NCI-H82 (cell line): ENCODE measurements at places on chromosomes 13 and 19.

GRCh38 chr19:15418231-15418578 is 583 bp downstream of the AKAP8L start:
- peak; percentile 66 for DNase-seq

- DNase-seq = peak; percentile 43
Measured at GRCh38 chr13:99657848-99658260, 156.6 kb downstream of the TM9SF2 start.

DNA sequence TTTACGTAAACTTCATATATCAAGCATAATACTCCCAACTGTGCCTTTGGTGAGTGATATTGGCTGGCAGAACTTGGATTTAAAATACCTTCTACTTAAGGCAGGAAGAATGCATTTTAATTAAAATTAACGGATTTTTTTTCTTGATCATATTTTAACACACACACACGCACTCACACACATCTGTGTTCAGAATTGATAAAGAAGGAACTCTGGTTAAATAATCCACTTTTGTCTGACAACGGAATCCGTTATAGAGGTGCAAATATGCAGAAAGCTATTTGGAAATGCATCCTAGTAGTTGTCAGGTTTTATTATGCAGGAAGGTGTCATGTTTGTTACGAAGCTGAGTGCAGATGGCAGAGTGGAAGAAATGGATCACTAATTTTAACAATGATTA is 105.5 kb upstream of the ZNF536 start:
- no peak for DNase-seq

DNA sequence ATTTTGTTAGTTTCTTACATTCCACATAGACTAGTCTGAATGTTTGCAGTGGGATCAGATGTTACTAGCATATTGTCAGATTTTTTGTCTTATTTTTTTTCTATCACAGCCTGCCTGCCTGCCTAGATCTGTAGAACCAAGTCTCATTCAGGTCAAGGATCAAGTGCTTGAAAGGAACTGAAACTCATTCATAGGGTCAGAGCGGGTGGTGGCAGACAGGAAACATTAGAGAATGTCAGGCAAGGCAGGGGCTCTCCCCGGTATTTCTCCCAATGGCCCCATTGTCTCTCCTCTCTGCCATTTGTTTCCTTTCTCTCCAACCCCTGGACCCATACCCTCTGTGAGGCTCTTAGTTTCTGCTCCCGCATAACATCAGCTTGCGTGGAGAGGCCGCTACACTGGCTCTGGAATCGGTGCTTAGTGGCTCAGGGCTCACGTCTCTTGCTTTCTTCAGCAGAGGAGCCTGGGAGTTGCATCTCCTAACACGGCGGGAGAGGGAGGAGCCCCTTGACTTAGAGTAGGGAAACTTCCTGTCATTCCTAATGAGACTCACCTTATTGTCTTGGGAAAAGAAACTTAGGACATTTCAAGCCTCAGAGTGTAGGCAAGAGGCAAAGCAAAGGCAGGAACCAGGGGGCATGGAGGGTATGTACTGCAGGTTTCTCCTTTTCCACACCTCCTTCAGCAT is 35.6 kb upstream of the SPATA13 start:
- no peak for DNase-seq

GRCh38 chr13:114151031-114151430 is 18.6 kb upstream of the RASA3 start:
- DNase-seq = no peak

GRCh38 chr19:40221858-40222619 is 3.9 kb upstream of the TTC9B start:
- DNase-seq = peak; percentile 93

GRCh38 chr13:70714993-70715392 is 606.7 kb upstream of the KLHL1 start:
- DNase-seq = peak; percentile 31

DNA sequence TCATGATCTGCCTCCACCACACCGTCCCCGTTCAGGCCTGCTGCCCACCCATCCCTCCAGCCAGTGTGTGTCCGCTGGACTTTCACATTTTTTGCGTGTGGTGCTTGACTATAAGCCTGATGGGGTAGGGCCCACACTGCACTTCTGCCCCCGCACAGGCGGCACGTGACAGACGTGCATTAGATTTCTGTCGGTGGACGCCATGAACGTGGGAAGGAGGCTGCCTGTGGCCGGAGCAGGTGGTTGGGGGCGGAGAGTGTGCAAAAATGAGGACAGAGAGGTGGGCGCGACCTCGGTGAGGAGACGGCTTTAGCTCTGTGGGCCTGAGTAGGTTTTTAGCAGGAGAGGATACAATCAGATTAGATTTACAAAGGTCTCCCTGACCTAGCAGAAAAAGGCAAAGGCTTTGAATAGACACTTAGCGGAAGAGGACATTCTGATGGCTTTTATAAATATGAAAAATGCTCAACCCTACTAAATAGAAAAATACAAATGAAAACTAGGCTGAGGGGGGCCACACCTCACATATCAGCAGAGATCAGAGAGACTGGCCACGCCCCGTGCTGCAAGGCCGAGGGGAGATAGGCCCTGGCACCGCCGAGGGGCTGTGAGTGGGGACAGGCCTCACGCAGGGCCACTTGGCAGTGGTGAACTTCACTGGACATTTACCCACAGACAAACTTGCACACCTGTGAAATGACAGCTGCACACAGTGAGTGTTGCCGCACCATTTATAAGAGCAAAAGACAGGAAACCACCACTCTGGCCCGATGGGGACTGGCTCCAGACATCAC is 25.4 kb downstream of the PAK4 start:
- DNase-seq = no peak

- DNase-seq = peak; percentile 74
Measured at GRCh38 chr19:9205501-9206113, 13.8 kb downstream of the OR7D4 start.

- DNase-seq = no peak
Measured at GRCh38 chr13:28012383-28012782, 23.9 kb upstream of the URAD start.

- DNase-seq = no peak
Measured at GRCh38 chr13:100854006-100854405, 179.4 kb upstream of the TMTC4 start.

DNA sequence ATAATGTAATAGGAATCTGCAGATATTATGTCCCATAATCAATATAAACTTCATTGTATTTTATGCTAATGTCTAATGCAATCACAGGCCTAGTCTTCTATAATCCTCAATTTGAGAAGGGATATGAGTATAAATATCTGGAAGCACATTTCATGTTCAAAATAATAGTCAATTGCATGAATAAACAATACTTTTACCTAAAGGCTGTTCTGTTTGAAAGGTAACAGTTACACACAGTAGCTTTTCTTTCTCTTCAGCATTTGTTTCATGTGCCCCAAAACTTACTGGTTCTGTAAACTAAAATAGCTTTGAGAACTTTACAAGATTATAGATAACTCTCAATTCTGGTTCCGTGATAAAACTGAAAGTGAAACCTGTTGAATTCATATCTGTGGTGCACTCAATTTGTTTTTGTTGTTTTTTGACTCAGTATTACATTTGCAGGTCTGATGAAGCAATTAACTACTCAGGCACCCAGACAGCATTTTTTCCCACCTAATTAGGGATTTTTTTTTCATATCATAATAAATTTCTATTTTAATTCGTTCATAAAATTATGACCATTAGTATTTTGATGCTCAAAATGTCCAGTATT is 1193.8 kb downstream of the SLITRK1 start:
- DNase-seq = no peak

DNA sequence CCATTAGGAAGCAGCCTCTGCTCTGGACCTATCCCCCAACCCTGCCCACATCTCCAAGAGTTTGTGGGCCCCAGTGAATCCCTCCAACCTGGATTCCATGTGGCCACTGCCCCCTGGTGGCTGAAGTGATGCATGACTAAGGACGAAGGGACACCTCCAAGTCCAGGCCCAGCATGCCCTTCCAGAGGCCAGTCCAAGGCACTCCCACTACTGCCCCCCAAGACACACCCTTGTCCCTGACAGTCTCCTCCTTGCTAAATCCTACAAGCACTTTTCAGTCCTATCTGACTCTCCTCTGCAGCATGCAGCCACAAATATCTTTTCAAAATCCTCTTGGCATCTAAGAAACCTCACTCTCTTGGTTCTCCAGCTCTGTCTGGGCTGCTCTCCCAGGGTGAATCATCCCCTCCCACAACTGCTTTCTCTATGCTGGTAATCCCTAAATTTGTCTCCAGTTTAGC is 33.0 kb downstream of the DEDD2 start:
- peak; percentile 96 for DNase-seq

- no peak for DNase-seq
Measured at GRCh38 chr13:105445796-105446195, 1089.7 kb downstream of the EFNB2 start.

GRCh38 chr19:15155296-15155695 is 45.5 kb downstream of the NOTCH3 start:
- DNase-seq = no peak
